Upper lobe of right lung (tissue), 1 donor: ENCODE measurements at places on chromosomes 1 and 21.

DNA sequence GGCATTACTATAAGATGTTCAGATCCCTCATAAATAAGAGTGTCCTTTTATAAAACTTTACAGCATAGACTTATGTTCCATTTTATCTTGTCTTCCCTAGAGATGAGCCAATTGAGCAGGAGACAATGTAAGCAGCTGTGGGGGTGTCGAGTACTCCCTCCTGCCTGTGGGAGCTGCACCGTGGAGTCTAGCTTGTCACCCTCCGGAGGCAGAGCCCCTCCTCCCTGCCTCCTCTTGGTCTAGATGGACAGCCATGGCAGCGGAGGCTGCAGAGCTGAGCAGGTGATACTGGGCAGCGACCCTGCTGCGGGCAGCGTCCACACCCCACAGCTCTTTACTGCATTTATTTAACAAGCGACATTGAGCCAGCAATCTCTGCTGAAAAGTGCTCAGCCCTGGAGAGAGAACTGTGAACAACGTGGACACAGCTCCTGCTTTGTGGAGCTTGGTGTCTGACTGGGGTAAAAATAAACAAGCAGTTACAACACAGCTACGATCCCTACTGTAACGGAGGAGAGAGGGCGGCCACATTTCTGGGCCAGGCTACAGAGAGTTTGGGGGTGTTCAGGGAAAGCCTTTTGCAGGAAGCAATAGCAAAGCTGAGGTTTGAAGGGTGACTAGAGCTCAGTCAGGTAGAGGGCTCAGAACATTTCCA lies 12.8 kb upstream of the KIF21B start:
- DNase-seq = no peak

DNA sequence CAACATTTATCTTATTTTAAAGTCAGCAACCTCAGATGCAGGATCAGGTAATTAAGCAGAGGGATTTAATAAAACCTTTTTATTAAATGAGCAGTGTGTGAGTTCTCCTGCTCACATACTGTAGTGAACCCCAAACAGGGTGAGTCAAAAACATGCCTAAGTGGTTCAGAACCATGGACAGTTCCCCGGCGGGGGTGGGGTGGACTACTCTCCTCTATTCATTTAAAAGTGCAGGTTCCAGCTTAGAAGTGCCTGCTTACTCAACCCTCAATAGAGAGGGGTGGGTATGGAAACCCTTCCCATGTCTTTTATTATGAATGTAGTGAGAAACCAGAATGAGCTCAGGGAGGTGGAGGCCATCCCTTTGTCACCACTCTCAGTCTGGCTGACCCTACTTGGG lies 397.9 kb downstream of the HHAT start:
- no peak for DNase-seq

DNA sequence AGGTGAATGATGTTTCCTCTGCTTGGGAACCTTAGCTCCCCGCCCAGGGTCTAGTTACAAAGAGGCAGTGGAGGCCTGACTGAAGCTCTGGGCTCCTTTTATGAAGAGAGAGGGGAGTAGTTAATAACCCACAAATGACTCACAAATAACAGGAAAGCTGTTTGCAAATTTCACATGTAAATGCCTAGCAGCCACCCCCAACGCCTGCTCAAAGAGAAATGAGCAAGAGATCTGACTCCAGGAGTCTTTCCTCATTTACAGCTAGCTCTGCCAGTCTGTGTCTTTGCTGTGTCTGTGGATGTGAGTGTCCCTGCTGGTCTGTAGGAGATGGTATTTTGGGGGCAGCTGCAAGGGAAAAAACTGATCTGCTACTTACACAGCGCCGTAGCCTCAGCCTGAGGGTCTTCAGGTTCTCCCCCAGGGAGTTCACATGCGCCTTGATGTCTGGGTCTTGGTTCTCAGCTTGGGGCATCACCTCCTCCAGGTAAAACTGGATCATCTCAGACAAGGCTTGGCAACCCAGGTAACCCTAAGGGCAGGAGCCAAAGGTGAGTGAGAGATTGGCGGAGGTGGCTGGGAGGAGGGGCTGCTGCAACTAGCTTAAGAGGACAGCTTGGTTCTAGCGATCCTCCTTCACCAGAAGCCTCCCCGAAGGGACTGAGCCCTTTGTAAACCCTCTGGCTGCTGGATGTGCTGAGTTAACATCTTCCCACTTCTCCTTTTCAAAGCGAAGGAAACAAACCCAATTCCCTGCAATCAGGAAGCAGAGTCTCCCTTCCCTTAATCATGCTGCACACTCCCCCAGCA lies at the start of gene IL19:
Gene IL19 (plus strand): TSS at position 243 of the 807 bp plus-strand sequence. CDS start 65,890 bp downstream, outside the sequence.
- no peak for DNase-seq

DNA sequence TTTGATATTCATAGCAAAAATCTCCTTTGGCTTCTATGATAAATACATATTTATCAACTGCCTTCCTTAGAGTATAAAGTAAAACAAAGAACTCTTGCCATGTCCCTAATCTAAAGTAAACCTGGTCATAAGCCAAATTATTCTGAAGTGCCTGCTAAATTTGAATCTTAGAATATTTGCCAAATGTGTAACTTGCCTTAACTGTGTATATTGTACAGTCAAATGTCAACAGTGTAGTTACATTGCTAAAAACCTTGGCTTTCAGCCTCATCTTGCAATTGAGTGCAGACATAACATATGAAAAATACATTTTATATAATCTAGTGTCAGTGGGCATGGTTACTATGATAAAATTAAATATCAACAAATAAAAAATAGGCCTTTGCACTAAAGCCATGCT lies 583.4 kb upstream of the ADAMTS5 start:
- DNase-seq = no peak

- DNase-seq = no peak
Observed at GRCh38 chr1:160192234-160192633, 1.9 kb downstream of the CASQ1 start.

- no peak for DNase-seq
Observed at GRCh38 chr1:41285818-41286217, 43.7 kb upstream of the SCMH1 start.
